Mammary epithelial cell (primary cell): ENCODE measurements at places on chromosomes 7 and 10. TPM values are rescaled to one million over a fixed set of nuclear protein-coding genes. Genes with fewer than 3 reads are reported as not detected.

WIPF3 gene
- not detected in 2 replicates for total RNA-seq

CTBP2 gene
- 111 and 132 TPM in 2 replicates for total RNA-seq

OR2A12 gene
- total RNA-seq = not detected in 2 replicates

PPP1R17 gene
- total RNA-seq = not detected

DNA sequence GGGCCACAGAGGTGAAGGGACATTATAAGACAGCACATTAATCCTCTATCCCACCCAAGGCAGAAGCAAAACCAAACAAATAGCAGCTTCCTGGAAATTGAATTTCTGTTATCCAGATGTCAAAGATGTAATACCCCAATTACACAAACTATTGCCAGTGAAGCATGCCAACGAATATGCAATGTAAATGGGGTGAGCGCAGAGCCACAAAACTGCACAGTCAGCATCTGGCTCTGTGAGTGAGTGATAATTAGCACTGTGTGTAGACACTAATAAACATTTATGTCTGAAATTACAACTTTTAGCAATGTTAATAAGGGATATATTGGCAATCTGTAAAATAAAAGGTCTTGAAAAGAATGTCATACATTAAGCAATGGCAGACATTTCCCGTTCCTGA, 3.2 kb downstream of the BEND7 start:
- DNase-seq = no peak

DNA sequence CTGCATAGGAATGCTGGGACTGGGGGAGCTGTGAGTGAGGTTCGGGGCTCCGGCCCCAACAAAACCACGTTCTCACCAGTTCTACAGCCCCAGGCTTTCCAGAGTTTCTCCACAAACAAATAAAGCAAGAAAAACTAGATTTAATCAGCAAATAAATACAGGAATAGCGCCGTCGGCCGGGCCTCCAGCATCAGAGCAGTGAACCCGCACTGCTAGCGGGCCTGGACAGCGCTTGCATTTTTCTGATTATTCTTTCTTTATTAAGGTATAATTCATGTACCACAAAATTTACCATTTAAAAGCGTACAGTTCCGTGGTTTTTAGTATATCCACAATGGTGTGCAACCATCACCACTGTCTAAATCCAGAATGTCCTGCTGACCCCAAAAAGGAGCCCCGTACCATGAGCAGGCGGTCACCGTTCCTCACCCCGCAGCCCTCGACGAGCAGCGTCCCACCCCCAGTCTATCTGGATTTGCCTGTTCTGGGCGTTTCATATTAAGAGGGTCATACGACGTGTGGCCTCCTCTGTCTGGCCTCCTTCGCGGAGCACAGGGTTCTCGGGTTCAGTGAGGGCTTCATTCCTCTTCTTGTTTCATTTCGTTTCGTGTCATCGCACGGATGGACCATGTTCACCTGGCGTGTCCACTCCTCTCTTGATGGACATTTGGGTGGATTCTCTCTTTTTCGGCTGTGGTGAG, 35.5 kb upstream of the FOXL3 start:
- DNase-seq = no peak

GRCh38 chr7:134444198-134444960, 14.5 kb downstream of the AKR1B1 start:
- no peak for DNase-seq

GRCh38 chr7:105389088-105389650, 448 bp upstream of the SRPK2 start:
- DNase-seq = peak; percentile 50

DNA sequence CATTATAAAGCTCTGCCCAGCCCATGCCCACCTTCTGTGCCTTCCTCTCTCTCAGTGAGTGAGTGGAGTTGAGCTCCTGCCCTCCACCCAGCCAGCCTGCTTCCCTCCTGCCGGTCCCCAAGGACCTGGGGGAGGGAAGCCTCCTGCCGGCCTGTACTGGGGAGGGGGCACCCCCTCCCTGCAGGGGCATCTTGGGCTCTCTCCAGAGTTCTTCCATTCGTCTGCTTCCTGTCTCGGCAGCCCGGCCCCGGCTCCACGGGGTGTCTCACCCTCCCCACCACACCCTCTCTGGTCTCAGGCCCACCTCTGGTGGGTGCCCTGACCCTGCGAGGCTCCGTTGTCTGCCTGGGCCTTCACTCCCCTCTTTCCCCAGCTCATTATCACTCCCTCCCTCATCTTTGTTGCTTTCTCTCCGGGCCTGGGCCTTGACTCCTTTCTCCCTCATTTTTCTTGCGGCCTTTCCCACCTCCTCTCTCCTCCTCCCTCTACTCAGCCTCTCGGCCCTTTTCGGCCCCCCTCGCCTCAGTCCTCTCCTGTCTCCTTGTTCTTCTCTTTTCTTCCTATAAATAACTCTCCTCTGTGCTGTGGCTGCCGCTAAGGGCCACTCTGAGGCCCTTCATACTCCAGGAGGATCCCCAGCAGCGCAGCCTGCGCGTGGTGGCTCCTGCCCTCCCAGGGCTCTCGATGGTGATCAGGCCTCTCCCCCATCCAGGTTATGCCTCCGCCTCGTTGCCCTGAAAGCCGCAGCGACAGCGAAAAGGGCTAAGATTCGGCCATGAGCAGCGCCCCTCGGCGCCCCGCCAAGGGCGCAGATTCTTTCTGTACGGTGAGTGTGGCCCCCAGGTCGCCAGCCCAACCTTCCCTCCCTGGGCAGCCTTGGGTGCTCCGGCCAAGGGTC, 2.1 kb downstream of the SLC4A2 start:
- DNase-seq = no peak

DNA sequence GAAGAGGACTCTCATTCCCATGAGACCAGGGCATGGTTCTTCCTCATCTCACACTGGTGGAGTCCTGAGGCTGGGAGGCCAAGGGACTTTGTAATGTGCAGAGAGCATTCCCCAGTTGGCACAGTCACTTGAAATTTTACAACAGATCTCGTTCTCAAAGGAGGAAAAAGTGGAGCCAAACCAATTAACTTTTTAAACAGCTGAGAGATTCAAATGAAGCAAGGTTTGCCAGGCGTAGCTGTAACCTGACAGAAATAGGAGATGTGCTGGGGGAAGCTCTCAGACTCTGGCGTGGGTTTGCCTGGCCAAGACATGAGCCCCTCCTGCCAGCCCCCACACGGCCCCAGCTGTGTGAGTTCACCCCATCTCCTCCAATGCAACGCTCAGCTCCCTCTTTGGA, 12.0 kb upstream of the CPXM2 start:
- DNase-seq = no peak

DNA sequence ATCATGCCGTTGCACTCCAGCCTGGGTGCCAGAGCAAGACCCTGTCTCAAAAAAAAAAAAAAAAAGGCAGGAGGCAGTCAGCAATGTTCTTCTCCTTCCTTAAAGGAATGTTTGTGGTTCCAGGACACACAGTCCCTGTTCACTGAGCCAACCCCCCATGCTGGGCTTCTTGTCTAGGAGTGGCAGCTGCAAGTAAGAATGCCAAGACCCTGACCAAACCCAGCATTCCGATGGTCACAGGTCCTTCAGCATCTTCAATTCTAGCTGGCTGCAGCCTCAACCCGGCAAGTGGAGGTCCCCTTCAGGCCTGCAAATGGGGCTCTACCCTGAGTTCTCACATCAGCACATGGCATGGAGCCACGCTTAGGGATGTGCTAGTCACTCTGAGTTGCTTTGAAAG, 38.2 kb upstream of the CUX1 start:
- DNase-seq = no peak

- no peak for DNase-seq
Observed at GRCh38 chr10:109838592-109839244, 84.6 kb downstream of the XPNPEP1 start.
